Left colon (tissue), 2 donors: ENCODE measurements at places on chromosomes 3 and 15.
A peak's percentile ranks its signal among the peaks of the same experiment; 100 is the strongest.

- DNase-seq = peak; percentile 46
These were observed 19.2 kb downstream of the FOXP1 start for GRCh38 chr3:71564361-71564760.

- DNase-seq = no peak
These were observed 4.4 kb upstream of the ACAP2 start for GRCh38 chr3:195447201-195447600.

DNA sequence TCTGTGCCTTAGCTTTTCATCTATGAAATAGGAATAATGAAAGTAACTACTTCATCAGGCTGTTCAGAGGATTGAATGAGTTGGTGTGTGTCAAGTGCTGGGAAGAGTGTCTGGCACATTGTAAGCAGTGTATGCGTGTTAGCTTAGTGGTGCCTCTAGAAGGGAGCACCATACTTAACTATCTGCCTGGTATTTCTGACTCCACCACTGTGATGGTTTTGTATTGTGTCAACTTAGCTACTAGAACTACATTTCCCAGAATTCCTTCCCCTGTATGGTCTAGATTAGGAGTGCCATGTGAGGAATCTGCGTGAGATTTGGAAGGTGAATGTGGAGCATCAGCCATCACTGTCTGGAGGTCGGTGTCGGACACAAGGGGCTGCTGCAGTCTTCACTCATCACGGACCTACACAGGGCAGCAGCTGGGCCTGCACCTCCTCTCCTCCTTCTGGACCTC is 115.4 kb upstream of the GALNT15 start:
- no peak for DNase-seq

GRCh38 chr3:108673988-108674661 is 83.1 kb downstream of the RETNLB start:
- DNase-seq = no peak

DNA sequence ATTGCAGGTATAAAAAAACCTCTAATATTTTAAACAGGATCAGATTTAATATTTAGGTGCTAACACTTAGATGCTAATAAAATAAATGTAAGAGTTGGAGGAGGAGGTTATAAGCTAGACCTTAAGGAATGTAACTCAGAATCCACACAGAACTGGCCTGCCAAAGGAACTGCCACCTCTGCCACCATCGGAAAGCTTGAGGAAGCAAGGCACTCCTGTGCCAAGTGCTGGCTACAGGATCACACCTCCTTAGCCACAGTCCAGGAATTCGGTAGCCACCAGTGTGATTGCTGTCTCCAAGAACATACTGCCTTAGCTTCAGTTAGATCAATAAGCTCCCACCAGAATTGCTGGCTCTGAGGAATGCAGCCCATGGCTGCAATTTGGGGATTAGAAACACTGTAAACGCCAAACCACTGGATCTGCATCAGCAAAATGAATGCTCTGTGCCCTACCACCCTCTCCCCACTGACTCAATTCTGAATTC is 58.0 kb downstream of the FRMD5 start:
- no peak for DNase-seq

- no peak for DNase-seq
These were observed 23.3 kb downstream of the FMN1 start for GRCh38 chr15:33171202-33171601.

DNA sequence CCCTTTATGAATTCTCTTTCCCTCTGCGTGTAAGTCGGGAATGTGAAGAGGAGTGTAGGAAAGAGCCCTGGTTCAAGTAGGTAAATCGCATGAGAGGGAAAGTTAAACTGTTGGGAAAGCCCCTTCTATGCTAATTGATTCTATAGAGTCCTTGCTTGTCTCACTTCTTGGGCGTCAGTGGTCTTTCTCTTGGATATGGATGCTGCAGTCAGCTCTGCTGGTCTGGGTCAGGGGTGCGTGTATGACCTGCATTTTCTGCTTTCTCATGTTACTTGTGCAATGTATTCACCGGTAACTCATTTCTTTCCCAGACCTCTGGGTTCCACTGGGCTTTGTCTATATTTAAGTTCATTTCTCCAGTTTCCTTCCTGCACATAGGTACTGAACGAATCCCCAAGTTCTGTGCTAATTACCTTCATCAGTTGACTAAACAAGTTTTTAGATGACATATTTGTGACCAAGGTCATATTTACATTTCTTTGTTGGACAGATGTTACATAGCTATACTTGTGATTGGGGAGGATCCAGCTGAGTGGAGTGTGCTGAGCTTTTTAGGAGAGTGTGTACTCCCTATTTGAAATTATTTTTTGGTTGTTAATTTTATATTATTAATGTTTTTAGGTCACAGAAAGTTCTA is 1.4 kb downstream of the SETD5 start:
- peak; percentile 21 for DNase-seq

DNA sequence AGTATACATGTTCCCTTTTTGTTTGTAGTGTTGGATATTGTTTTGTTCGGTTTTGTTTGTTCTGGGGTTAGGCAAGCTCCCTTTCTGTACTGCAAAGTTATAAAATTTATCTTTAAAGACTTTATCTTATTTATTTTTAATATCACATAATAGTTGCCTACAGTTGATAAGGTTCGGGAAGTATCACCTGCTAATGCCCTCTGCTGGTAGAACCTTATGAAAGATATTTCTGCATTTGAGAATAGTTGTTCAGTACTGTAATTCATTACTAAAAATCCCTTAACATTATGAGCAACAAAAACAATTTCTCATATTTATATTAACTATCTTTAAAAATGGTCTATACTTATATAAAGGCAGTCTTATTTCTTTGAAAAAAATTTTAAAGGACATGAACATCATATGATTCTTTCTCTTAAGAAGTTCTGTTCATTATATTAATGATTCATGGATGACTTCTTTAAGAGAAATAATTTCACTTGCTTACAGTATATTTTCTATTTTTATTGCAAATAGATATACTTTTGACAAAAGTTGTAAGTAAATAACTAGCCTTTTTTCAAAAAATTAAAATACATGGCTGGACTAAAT is 1126.8 kb downstream of the SI start:
- DNase-seq = no peak

GRCh38 chr3:114058646-114059045 is 2.1 kb downstream of the QTRT2 start:
- no peak for DNase-seq

GRCh38 chr15:66882251-66883020 is 180.4 kb downstream of the SMAD6 start:
- no peak for DNase-seq

DNA sequence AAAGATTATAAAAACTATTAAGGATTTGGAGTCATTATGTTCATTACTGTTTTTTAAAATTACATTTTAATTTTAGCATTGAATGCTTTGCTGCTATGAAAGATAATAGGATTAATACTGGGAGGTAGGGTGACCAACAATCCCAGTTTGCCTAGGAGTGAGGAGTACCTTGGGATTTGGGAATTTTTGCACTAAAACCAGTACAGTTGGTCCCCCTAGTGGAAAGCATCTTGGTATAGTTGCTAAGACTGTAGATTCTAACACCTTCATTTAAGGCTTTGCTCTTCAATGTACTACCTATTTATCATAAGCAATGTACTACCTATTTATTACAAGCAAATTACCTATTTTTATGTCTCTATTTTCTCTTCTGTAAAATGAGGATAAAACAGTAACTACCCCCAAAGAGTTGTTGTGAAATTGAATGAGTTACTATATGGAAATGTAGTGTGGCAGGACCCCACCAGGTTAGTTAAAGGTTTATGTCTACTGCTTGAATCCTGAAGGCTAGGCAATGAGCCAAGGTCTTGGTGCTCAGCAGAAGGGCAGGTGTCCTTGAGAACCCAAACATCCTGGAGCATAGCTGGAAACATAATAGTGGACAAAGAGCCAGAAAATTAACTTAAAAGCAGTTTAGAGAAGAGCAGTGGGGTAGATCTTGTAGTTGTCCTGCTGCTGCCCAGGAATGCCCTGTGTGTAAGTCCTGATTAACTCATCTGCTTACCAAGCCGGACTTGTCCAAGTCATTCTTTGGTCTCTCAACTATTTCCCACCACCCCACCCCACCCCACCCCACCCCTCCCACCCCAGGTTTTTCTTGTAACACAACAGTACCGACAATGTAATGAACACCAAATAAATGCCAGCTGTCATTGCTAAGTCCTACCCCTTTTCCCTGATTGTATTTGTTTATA is 49.2 kb upstream of the NMD3 start:
- DNase-seq = no peak

GRCh38 chr3:54889731-54890130 is 38.1 kb downstream of the LRTM1 start:
- no peak for DNase-seq

DNA sequence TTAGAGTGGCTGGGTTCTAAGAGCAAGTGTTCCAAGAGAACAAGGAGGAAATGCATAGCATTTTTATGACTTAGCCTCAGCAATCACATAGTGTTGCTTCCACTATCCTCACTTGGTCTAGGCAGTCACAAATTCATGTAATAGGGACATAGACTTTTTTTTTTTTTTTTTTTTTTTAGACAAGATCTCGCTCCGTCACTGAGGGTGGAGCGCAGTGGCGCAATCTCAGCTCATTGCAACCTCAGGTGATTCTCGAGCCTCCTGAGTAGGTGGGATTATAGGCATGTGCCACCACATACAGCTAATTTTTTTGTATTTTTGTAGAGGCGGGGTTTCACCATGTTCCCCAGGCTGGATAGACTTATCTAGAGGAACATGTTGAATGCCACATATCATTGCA is 4.7 kb upstream of the GNB4 start:
- no peak for DNase-seq
